Stimulated activated CD8-positive, alpha-beta memory T cell treated with anti-CD3 and anti-CD28 coated beads, Interleukin-7, amount 100 ng/mL, for 1 hour (primary cell): ENCODE measurements at places on chromosomes 1 and 21.

- no peak for DNase-seq
These were observed 293.3 kb upstream of the RUNX1 start for GRCh38 chr21:35342440-35342839.

DNA sequence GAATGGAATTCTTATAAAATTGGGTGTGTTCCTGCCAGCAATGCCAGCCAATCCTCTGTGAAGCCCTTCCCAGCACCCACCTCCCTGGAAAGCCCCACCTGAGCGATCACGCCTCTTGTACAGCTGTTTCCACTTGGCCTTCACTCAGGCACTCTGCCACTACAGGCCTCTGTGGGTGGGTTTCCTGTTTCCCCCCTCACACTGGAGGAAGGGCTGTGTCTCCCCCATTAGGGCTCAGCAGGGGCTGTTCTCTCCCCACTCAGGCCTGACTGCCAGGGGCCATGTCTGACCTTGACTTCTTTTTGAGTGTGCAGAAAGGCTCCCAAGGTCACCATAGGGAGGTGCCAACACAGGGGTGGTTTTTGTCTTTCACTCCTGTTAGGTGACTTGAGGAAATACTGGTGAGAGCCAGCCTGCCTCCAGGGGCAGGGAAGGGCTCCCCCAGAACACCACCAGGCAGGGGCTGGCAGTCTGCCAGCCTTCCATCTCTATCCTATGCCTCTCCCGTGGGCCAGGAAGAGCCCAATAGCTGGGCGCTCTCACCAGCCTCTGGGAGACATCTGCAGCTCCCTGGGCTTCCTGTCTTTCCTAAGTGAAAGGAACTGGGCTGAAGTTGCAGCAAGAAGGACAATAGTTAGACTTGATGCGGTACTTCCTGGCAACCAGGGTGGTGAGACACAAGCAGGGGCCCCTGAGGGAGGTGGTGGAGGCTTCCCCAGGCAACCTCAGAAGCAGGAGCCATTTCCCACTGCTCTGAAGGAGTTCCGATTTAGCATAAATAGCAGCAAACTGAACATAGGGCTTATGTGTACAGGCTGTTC, 49.1 kb downstream of the ELK4 start:
- no peak for DNase-seq

DNA sequence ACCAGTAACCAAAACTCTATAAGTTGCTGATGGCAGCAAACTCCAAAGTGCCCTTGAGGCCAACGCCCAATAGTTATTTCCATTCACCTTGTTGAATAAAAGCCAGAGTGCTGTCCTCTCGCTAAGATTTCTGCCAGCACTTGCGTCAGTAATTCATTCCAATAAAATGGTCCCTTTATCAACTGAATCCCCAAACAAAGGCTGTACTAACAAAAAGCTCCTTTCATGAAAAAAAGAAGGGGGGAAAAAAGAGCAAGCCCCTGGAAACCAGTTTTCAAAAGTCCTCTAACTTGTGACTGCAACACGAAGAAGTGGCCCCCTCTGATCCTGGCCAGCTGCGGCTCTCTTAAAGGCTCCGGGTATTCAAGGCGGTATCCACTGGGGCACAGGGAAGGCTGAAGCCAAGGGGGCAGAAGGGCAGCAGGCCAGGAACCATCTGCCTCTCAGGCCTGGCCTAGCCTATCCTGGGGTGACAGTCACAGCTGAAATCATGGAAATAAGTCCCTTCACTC, 55.8 kb upstream of the ZNF326 start:
- no peak for DNase-seq

- DNase-seq: no peak
These were observed 380 bp downstream of the TFF2 start for GRCh38 chr21:42350318-42350910.

- no peak for DNase-seq
These were observed 217.1 kb downstream of the NFIA start for GRCh38 chr1:61299463-61299862.

GRCh38 chr1:44777969-44778635, 2.8 kb downstream of the RPS8 start:
- no peak for DNase-seq

GRCh38 chr21:42305707-42306147, 9.5 kb downstream of the TFF3 start:
- no peak for DNase-seq

DNA sequence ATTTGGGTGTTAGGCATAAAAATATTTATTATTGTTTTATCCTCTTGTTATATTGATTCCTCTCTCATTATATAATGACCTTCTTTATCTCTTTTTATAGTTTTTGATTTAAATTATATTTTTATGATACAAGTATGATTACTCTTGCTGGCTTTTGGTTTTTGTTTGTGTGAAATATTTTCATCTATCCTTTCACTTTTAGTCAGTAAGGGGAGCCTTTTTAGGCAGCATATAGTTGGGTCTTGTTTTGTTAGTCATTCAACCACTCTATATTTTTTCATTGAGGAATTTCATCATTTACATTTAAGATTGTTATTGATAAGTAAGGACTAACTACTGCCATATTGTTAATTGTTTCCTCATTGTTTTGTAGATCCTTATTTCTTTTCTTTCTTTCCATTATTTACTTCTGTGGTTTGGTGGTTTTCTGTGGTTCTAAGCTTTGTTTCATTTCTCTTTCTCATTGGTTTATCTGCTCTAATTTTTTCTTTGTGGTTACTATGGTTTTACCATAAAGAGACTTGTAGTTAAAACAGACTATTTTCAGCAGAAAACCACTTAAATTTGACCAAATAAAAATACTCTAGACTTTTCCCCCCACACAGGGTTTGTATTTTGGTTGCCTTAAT, 593.1 kb downstream of the NUF2 start:
- DNase-seq: no peak

DNA sequence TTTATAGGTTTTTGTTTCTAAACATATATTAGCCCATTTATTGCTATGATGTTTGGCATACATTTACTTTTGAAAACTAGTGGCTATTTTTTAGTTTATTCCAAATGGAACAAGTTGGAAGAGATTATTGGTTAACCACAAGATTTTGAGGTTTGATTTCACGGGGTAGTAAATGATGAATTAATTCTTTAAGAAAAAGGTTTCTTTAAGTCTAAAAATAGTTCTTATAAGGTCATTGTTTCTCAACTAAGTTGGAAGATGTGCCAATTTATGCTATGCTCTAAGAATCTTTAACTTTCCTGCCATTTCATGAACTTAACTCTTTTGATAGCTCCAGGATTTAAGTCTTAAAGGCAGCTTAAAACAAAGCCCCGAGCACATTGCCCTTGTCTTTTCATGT, 183.8 kb downstream of the LMO4 start:
- DNase-seq: no peak

- no peak for DNase-seq
These were observed 168.9 kb upstream of the HOOK1 start for GRCh38 chr1:59645893-59646292.

DNA sequence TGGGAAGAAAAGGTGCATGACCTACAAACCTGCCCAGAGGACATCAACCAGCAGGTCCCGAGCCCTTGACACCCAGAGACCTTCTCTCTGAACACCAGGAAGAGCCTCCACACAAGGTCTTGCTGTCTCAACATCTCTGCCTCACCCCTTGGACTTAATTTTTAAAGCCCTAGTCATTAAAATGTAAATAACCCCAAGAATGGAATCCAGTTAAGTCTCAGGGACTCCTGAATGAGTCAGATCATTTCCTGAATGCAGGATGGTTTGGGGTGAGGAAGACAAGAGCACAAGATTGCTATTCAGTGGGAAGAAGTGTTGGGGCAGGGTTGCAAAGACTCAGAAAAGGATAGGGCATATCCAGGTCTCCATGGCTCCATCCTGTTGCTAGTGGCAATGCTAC, 17.8 kb upstream of the GRIK3 start:
- DNase-seq: no peak

- DNase-seq: no peak
These were observed 7.0 kb downstream of the KRTCAP2 start for GRCh38 chr1:155166051-155166470.

DNA sequence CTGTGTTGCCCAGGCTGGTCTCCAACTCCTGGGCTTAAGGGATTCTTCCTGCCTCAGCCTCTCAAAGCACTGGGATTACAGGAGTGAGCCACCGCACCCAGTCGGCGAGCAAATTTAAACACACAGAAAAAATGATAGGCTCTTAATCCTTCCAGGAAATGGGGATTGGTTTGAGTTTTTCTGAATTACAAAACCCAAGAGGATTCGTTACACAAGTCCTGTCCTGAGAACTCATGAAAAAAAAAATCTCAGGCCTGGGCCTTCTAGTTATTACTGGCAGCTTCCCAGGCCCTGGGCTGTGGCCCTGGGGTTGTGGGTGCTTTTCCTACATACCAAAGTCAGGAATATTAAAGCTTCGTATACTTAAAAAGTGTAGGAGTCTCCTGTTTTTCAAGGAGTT, 6.3 kb upstream of the IFNGR2 start:
- no peak for DNase-seq

DNA sequence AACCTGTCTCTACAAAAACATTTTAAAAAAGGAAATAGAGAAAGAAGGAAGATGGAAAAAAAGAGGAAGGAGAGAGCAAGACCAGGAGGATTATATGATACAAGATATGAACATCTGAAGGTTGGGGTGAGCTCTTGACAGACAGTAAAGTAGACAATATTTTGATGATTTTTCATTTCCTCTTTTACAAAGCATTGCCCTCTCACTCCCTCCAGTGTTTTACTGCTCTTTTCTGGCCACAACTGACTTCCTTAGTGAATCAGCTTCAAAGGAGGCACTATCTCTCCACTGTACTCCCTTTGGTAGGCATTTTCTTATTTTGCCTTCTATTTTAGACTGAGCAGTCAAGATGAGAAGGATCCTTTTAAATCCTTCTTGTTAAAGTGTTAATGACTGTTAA, 296.7 kb downstream of the KCTD3 start:
- no peak for DNase-seq

DNA sequence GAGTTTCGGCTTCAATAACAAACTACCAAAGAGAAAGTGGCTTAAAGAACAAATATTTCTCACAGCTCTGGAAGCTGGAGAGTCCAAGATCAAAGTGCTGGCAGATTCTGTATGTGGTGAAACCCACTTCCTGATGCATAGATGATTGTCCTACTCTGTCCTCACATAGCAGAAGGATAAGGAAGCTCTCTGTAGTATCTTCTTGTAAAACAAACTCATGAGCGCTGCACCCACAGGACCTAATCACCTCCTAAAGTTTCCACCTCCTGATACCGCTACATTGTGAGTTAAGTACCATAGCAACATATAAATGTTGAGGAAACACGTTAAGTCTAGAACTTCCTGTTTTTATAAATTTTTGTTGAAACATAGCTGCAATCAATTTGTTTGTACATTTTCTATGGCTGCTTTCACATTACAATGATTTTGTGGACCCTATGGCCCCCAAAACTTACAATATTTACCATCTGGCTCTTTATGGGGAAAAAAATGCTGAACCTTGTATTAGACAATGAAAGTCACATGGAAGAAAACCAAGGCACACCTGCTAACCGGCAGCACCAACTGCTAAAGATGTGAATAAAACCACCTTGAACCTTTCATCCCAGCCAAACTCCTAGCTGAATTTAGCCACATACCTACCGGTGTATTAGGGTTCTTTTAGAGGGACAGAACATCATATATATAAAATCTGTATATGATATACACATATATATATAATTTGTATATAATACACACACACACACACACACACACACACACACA, 1423.4 kb downstream of the NCAM2 start:
- DNase-seq: no peak

DNA sequence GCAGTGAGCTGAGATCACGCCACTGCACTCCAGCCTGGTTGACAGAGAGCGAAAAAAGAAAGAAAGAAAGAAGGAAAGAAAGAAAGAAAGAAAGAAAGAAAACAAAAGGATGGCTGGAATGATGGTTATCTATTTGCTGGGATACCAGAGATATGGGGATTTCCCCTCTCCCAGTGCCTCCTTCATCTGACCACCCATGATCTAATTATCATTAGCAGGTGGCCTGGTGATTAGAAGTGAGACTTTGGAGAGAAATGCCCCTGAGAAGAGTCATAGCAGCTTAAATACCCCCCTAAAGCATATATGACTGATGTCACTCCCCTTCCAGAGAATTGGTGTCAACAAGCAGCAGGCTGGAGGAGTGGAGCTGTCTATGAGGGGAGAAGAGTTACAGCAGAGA, 1.3 kb upstream of the NPPB start:
- DNase-seq: no peak

GRCh38 chr1:33350611-33351280, 29.8 kb upstream of the A3GALT2 start:
- DNase-seq: no peak

- no peak for DNase-seq
These were observed 156.2 kb downstream of the DENND1B start for GRCh38 chr1:197619008-197619640.

DNA sequence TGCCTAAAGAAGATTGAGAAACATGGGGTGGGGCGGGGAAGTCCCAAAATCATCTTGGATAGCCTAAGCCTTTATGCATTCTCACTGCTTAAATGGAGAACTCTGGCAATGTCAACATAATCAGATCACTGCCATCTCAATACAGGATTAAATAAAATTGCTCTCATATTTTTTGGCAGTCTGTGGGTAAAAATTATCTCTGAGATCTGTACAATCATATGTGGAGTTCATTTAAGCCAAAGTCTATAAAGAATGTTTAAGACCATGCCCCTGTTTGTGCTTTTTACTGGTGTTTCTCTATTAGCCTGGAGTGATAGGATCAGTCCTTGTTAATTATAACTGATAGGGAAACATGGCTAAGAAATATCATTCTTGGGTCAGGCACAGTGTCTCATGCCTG, 136.3 kb downstream of the GPR52 start:
- DNase-seq: no peak

GRCh38 chr21:32712043-32712442, 15.8 kb downstream of the SYNJ1 start:
- DNase-seq: no peak

DNA sequence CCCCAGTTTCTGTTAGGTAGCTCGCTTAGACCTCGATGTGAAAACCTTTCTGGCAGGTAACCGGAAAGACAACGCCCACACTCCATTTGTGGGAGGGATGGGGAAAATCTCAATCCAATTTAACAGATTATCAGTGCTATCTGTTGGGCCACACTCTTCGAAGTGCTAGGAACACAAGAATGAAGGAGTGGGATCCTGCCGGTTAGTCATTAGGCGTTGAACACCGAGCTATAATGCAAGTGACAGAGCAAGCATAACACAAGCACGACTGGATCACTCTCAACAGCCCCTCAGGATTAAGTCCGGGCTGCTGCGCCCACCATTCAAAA, 531 bp downstream of the SNIP1 start:
- no peak for DNase-seq

GRCh38 chr1:169443923-169444322, 16.6 kb upstream of the CCDC181 start:
- DNase-seq: no peak

- no peak for DNase-seq
These were observed 95.2 kb downstream of the SYF2 start for GRCh38 chr1:25137106-25137505.

DNA sequence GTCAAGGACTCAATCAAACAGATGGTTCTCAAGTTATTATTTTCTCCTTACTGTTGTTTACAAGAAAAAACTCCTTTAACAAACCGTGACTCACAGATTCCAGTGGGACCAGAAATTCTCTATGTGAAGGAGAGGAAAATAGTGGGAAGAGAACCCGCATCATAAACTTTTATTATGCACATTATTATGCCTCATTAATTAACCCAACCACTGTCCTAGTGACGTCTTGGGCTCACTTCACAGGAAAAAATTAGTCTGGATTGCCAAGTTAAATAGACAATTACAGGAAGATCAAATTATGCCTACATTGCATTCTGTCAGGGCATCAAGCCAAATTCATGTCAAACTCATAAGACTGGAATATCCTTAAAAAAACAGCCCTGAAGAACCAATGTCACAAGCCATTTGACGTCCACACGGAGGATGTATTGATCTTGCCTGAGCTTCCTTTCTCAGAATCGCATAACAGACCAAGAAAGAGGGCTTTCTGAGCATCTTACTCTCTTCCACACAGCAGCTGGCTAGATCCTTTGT, 347.8 kb downstream of the DUSP10 start:
- no peak for DNase-seq
